Activated naive CD4-positive, alpha-beta T cell (primary cell): ENCODE measurements at places on chromosomes 6 and 20.

- no peak for DNase-seq
Observed at GRCh38 chr6:42131531-42131930, 10.9 kb downstream of the C6orf132 start.

GRCh38 chr6:121771937-121772720 lies 336.7 kb downstream of the GJA1 start:
- DNase-seq = no peak

DNA sequence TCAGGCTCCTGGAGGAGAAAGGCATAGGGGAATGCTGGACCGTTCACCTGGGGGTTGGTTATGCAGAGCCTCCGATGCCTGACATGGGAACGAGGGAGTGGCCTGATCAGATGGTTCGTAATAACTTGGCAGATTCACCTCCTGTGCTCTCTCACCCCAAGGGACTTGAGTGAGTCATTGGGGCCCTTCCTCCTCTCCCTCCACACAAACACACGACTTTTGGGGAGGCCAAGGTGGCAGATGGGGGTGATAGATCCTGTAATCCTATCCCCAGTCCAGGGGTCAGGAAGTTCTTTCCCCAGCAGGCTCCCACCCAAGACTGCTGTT lies 45.6 kb upstream of the ARFGEF2 start:
- DNase-seq = no peak

DNA sequence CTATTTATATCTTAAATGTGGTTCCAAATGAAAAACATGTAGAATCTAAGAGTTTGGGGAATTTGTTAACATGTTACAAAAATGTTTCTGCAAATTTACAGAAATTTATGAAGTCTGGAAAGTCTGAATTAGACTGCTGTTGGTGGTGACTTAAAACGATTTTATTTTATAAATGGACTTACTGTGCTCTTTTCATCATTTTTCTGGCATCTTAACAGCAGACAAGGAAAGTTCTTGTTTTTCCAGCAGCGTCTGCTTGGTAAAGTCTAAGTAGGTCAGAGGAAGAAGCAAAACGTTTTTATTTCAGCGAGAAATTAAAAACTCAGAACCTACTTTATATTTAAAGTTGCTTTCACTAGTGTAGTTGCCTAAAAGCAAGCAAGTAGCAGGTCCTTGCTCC lies 48.6 kb upstream of the COL9A1 start:
- DNase-seq = no peak

DNA sequence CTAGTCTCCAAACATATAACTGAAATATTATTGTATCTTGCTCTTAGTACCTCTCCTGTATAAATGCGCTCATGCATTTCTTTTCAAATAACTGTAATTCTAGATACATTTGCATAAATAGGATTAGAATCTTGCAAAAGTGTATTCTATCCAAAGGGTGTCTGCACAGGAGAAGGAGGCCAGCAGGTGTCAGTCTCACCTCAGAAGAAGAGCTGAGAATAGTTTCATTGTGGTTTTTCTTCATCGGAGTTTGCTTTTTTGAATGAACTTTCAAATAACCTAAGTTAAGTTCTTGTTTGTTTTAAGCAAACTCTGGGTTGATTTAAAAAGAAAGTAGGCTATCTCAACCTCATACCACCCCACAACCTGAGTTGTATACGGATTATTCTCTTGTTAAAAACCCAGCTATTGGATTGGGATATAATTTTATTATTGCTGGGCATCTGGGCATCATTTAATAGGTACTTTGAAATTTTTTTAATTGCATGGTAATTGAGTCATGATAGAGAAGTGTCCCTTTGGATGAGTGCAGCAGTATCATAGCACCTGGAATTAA lies 125.0 kb upstream of the MLIP start:
- no peak for DNase-seq

- no peak for DNase-seq
Observed at GRCh38 chr6:155330133-155330734, 15.9 kb upstream of the TFB1M start.

DNA sequence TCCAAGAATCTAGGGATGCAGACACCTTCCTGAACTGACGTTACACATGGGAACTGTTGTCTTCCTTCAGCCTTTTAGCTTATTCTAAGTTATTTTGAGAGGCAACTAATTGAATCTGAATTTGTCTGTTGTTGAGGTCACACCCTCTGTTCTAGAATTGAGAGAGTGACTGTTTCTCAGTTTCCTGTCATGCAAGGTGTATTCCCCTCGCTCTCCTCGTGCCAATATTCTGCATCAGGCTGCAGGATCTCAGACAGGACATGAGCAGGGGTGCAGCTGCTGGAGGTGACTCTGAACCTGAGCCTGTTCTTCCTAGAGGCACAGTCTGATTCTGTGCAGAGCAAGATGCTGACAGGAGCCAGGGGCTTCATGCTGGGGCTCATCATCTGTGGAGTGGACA lies 52.5 kb downstream of the HLA-DPB1 start:
- no peak for DNase-seq

DNA sequence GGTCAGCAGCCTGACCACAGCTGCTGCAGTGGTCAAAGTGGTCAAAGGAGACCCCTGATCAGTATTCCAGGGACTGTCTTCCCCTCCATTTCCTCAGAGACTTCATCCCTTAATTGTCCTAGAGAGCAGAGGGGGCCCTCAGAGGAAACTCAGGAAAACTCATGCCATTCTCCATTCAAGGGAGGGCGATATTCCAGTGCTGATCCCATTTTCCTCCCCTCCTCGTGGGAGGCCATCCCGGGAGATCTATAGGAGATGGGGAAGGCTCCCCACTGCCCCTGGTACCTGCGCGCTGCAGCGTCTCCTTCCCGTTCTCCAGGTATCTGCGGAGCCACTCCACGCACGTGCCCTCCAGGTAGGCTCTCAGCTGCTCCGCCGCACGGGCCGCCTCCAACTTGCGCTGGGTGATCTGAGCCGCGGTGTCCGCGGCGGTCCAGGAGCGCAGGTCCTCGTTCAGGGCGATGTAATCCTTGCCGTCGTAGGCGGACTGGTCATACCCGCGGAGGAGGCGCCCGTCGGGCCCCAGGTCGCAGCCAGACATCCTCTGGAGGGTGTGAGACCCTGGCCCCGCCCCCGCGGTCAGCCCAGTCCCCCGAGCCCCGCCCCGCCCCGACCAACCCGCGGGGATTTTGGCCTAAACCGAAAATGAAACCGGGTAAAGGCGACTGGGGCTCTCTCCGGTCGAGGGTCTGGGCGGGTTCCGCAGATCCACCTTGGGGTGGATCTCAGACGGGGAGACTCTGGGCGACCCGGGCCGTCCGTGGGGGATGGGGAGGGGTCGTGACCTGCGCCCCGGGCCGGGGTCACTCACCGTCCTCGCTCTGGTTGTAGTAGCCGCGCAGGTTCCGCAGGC lies 878 bp downstream of the HLA-C start:
- DNase-seq = no peak

DNA sequence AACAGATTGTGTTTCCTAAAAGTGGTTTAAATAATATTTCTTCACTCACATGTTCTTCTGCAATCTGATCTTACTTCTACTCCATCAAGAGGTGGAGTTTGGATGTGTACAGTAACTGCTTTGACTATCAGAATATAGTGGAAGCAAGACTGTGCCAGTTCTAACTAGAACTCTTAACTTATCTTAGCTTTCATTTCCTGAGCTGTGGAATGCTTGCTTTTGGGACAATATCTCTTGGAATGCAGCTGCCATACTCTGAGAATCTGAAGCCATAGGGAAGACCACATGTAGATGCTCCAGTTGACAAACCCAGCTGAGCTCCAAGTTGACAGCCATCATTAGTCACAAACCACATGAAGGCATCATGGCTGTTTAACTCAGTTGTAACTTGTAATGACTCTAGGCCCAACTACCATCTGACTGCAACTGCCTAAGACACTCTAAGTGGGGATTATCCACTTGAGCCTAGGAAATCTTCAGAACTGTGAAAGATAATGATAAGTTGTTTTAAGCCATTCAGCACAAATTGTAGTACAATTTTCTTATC lies 40.8 kb upstream of the MAN1A1 start:
- DNase-seq = no peak

DNA sequence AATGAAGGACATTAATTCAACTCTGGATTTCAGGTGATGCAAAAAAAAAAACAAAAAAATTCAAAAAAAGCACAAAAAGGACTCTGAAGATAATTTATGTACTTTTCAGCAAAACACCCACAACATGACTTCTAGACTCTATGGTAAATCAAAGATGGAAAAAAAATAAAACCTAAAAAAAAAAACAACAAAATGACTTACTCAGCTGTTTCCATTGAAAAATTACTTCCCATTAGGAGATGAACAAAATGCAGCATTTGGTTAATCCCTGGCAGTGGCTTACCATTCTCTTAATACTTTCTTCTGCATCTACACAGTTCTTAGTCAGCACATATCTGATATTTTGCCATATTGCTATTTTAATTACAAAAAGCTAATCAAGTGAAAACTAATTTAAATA lies 572.6 kb downstream of the PRKN start:
- no peak for DNase-seq

GRCh38 chr6:36219081-36219480 lies 22.5 kb downstream of the BRPF3 start:
- no peak for DNase-seq
